ENCODE measurements at places on chromosomes 2 and 18. TPM values are rescaled to one million over a fixed set of nuclear protein-coding genes. Genes with fewer than 3 reads are reported as not detected.

GRCh38 chr2:149737896-149738295 lies 150.3 kb upstream of the MMADHC start:
- no peak for DNase-seq

The PPP1R1C gene
- total RNA-seq = not detected

DNA sequence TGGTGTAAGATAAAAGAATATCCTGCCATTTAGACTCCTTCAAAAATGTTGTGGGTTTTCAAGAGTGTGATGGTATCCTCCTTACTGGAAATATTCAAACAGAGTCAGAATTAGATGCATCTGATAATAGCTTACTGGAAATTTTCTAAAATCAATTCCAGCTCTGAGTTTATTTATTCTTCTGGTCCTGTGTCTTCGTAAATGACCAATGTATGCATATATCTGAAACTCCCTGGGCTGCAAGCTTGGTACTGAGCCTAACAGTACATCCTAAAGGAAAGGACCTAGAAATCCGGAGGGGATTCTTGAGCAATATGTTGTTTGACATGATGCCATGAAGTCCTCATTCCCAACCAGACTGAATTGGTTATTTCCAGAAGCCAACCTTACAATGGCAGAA lies 130.4 kb downstream of the KCNE4 start:
- no peak for DNase-seq

DNA sequence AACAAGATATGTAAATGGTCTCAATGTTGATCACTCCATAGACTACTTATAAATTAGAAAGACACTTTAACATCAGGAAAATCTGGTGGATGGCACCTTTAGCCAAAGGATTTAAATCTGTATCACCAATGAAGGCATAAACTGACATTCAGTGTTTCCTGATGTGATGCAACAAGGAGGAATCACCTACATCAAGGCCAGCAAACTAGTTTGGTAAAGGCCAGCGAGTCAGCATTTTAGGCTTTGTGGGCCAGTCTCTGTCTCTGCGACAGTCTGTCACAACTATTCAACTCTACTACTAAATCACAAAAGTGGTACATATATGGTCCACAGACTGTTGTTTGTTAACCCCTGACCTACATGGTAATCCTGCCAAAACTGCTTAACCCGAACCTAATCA lies 33.3 kb downstream of the C2orf76 start:
- no peak for DNase-seq

GRCh38 chr2:202079310-202079709 lies 6.3 kb downstream of the KIAA2012 start:
- no peak for DNase-seq

The NYAP2 gene
- under 0.01 TPM for total RNA-seq

- no peak for DNase-seq
Measured at GRCh38 chr2:8882094-8882493, 44.7 kb upstream of the KIDINS220 start.

DNA sequence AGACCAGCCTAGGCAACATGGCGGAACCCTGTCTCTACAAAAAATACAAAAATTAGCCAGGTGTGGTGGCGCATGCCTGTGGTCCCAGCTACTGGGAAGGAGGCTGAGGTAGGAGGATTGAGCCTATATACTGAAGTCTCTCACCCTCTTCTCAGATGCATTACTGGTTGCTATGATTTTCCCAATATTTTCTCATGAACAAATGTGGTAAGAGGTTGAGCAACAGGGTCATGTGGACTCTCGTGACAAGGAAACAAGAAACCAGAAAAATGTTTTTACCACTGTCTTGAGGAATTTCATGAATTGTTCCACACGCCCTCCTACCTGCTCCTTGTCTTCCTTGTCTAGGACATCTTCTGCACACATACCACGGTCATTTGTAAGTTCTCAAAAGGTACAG lies 12.4 kb downstream of the LMAN2L start:
- DNase-seq = no peak

DNA sequence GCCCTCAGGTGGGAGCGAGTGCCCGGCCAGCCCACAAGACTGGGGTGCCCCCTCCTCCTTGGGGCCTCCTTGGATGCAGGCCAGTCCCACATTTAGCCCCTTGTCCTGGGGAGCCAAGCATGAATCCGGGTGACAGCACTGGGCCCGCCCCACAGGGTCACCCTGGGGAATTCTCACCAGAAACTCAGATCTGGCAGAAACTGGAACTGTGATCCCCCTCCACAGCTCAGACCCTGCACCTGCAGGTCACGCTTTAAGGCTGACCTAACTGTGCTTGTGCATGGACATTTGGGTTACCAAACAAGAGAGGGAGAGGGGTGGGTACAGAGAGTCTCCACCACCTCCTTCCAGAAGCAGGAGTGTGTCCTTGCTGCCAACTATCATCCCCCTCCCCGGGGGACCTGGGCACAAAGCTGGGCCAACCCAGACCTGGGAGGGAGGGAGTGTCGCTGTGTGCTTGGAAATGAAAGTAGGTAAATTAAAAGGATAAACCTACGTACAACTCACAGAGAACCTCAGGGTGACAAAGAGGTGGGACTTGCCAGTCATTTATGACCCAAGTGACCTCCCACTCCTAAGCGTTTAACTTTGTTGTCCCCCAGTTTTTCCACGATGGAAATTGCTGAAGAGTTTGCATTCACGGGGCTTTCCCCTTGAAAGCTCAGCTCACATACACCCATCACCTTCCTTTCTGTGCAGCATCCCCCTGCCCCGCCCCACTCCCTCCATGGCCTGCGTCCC lies 9.1 kb downstream of the ITM2C start:
- DNase-seq = no peak

GRCh38 chr2:134621939-134622705 lies 96.7 kb downstream of the TMEM163 start:
- DNase-seq = peak; percentile 57

DNA sequence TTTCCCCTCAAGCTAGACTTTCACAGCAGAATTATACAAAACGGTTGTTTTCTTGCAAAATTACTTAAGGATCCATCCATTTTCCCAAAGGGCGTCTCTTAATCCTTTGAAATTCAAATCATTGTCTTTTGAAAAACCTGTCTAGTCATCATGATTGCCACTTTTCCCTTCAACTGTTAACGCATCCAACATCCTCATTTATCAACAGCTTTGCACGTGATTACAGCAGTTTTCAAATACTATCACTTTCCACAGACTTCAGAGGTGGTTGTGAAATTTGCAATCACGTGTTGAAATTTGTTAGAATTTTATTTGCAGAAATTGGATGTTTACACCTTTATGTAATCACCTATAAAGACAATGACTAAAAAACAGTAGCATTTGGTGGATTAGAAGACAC lies 304.4 kb upstream of the SLC39A10 start:
- no peak for DNase-seq

- DNase-seq = peak; percentile 78
Measured at GRCh38 chr2:5691985-5692529, at the start of gene SOX11. TSS of gene SOX11 (plus strand) at chr2:5692384. CDS start at chr2:5692722, 338 bp downstream.

- DNase-seq = no peak
Measured at GRCh38 chr2:170176212-170176611, 1.7 kb upstream of the MYO3B start.

The RUFY4 gene
- not detected for total RNA-seq

- DNase-seq = peak; percentile 29
Measured at GRCh38 chr2:74817304-74817675, 16.6 kb upstream of the HK2 start.

The SPOPL gene
- 46.5 TPM for total RNA-seq

GRCh38 chr2:236577481-236578410 lies 8.1 kb downstream of the ACKR3 start:
- no peak for DNase-seq

- DNase-seq = no peak
Measured at GRCh38 chr18:61734396-61734795, 158.4 kb downstream of the RNF152 start.

The GALNT13 gene
- 0.34 TPM for total RNA-seq

DNA sequence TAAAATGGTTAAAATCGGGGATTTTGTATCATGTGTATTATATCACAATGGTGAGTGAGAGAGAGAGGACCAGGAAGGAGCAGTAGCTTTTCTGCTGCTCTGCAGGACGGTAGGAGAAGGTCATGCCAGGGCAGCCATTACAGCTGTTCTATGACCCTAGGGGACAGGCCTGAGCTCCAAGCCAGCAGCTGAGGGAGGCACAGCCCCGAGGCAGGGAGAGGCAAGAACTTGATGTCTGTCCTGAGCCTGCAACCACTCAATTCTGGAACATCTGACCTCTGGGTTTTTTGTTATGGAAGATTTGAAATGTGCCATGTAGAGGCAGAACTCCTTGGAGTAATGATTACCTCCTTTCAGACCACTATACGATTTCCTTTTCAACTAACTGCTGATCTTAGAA lies 135.8 kb upstream of the SH3BP4 start:
- no peak for DNase-seq

DNA sequence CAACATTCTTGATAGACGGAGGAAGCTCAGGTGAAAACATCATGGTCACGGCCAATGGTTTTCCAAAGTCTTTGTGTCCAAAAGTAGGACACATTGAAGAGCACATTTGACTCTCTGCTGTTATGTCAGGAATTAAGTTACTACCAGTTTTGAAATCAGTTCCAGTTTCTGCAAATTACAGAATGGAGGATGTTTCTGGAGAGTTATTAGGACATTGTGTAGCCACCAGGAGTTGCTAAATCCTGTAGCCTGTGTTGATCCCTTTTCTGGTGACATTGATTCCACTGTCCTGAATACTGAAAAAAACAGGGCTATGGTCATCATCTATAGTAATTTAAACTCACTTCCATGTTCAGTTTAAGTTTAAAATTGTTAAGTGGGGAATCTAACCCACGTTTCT lies 15.3 kb downstream of the UPP2 start:
- DNase-seq = no peak

DNA sequence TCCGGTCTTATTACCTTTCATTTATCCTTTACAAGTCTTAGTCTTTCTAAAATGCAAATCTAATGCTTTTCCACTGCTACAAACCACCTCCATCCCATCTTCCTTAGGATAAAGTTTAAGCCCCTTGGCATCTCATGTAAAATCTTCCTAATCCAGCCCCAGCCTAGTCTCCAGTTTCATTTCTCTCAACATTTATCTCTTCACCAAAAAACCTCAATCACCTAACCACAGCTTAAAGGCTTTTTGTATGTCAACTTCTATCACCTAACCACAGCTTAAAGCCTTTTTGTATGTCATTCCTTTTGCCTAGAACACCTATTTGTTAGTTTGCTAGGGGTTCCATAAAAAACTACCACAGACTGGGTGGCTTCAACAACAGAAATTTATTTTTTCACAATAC lies 4.2 kb downstream of the TRAK2 start:
- DNase-seq = no peak

- no peak for DNase-seq
Measured at GRCh38 chr2:10890706-10891270, 20.9 kb upstream of the KCNF1 start.

DNA sequence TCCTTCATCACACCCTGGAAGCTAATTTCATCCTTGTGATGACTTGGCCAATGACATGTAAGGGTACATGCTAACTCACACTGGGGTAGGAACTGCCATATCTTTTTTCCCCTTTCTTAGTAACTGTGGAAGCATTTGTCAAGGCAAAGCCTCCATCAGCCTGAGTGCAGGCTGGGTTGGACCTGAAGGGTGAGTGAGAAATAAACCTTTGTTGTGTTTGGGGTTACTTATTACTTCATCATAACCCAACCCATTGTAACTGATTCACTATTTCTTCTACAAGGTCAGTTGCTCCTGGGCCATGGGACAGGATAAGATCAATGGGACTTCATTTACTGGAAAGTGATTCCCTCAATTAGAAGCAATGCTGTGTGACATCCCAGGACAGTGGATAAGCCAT lies 108.4 kb downstream of the COL6A3 start:
- no peak for DNase-seq

The SPC25 gene
- total RNA-seq = not detected

All from esophagus muscularis mucosa (tissue), 4 donors.